ENCODE measurements at places on chromosomes 5 and 9.

- DNase-seq: no peak
These were observed 16.2 kb downstream of the SFXN1 start for GRCh38 chr5:175494264-175495183.

DNA sequence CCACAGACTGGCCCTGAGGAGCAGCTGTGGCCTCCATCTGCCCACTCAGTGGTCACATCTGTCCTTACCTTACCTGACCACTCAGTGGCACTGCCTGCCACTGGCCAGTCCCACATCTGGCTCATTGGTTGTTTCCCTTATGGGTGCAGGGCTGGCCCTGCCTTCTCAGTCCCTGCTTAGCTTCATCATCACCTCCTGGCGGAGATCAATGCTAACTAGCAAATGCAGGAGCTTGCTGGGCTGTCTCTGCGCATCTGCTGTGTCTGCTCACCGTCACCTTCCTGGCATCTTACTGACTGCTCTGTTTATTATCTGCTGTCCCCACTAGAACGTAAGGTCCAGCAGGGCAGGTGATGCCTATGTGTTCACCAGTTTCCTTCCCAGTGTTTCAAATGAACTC, 356.9 kb downstream of the SEMA5A start:
- no peak for DNase-seq

GRCh38 chr9:127263237-127263636, 1.3 kb upstream of the GARNL3 start:
- no peak for DNase-seq

DNA sequence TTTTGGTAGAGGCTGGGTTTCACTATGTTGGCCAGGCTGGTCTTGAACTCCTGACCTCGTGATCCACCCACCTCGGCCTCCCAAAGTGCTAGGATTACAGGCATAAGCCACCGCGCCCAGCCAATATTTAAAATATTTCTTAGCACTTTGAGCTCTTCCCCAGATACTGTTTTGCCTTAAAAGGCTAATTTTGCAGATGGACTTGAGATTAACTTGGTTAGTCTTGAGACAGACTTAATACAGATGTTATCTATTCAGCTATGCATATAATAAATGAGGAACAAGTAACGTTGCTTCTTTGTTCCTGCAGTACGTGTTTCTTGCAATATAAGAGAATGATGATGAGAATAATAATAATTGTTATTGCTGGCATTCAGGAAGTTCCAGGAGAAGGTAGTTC, 56.3 kb downstream of the PCSK5 start:
- no peak for DNase-seq

- DNase-seq: no peak
These were observed 115.9 kb downstream of the FBXL7 start for GRCh38 chr5:15615859-15616258.

- DNase-seq: no peak
These were observed 1275.4 kb upstream of the CDH18 start for GRCh38 chr5:21263361-21263760.

Data from activated CD8-positive, alpha-beta memory T cell treated with anti-CD3 and anti-CD28 coated beads for 24 hours (primary cell).